ENCODE measurements at places on chromosomes 3 and 15. TPM values are rescaled to one million over a fixed set of nuclear protein-coding genes. Genes with fewer than 3 reads are reported as not detected.

- no peaks in the 10 kb centered on the region for H3K36me3 ChIP-seq
- peak; percentile 97 for DNase-seq
- peaks cover 22% of the 10 kb centered on the region for H3K27me3 ChIP-seq
- H3K4me3 ChIP-seq, result peak overlapping the region; percentile 49
- H3K4me1 ChIP-seq, result no peaks in the 10 kb centered on the region
- H3K27ac ChIP-seq, result peak overlapping the region; percentile 91
Observed at GRCh38 chr3:126389112-126389793, 5.5 kb upstream of the CFAP100 start.

The CDHR4 gene
- total RNA-seq, result not detected

- no peaks in the 10 kb centered on the region for H3K36me3 ChIP-seq
- H3K4me3 ChIP-seq, result peak overlapping the region; percentile 69
- peaks cover 18% of the 10 kb centered on the region for H3K4me1 ChIP-seq
- H3K27ac ChIP-seq, result no peak overlapping the region
- H3K27me3 ChIP-seq, result peaks cover 34% of the 10 kb centered on the region
Observed at GRCh38 chr3:77038468-77038929, 1.4 kb upstream of the ROBO2 start.

GRCh38 chr15:69098771-69099170, 61.7 kb upstream of the GLCE start:
- no peak overlapping the region for H3K27ac ChIP-seq
- H3K4me1 ChIP-seq, result peaks cover 9% of the 10 kb centered on the region
- H3K4me3 ChIP-seq, result no peak overlapping the region
- no peak for DNase-seq

The TLR9 gene
- total RNA-seq, result not detected

The SLC22A13 gene
- total RNA-seq, result 0.66 TPM

The LRTM1 gene
- not detected for total RNA-seq

- H3K4me3 ChIP-seq, result no peak overlapping the region
- H3K36me3 ChIP-seq, result no peaks in the 10 kb centered on the region
- H3K27me3 ChIP-seq, result no peaks in the 10 kb centered on the region
- no peak for DNase-seq
Observed at GRCh38 chr3:60716573-60716972, 534.7 kb downstream of the FHIT start.

DNA sequence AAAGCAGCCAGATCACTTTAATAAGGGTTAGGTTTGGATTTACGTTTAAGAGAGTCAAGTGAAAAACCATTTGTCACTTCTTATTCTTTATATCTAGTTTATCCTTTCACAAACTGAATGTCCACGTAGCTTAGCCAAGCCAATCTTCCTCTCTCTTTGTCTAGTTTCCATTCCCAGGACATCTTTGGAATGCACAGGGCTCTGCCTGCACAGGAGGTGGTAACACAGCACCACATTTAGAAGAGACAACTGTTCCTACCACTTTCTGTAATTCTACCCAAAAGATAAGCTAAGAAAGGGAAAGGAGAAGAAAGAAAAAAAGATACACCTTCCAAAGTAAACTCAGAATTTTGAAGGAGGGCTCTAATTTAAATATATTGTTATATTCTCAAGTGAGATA, 67.9 kb downstream of the IGSF11 start:
- no peaks in the 10 kb centered on the region for H3K36me3 ChIP-seq
- no peaks in the 10 kb centered on the region for H3K27me3 ChIP-seq
- peaks cover 20% of the 10 kb centered on the region for H3K4me1 ChIP-seq
- H3K27ac ChIP-seq, result no peak overlapping the region
- DNase-seq, result no peak

The HMCES gene
- total RNA-seq, result 44.5 TPM

- no peaks in the 10 kb centered on the region for H3K36me3 ChIP-seq
- H3K27ac ChIP-seq, result peak overlapping the region; percentile 46
- no peaks in the 10 kb centered on the region for H3K27me3 ChIP-seq
- H3K4me3 ChIP-seq, result peak overlapping the region; percentile 21
Observed at GRCh38 chr3:14532691-14533456, 7.3 kb downstream of the GRIP2 start.

DNA sequence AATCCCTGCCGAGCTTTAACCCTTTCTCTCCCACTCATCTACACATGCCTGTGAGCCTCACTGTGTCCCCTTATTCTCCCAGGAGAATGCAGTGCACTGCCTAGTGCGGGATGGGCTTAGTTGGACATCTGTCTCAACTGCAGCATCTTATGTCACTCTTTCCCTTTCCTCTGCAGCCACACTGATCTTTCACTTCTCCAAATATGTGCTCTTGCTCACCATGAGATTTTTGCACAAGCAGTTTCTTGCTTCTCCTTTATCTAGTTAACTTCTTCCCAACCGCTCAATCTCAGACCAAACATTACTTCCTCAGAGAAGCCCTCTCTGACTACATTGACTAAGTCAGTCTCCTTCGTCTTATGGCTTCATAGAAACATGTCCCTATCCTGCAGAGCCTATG, 292.3 kb downstream of the KBTBD8 start:
- H3K36me3 ChIP-seq, result no peaks in the 10 kb centered on the region
- no peak overlapping the region for H3K27ac ChIP-seq
- no peaks in the 10 kb centered on the region for H3K4me1 ChIP-seq

GRCh38 chr3:60339304-60339703, 911.9 kb downstream of the FHIT start:
- H3K27me3 ChIP-seq, result no peaks in the 10 kb centered on the region
- no peak overlapping the region for H3K27ac ChIP-seq
- no peaks in the 10 kb centered on the region for H3K36me3 ChIP-seq
- DNase-seq, result no peak
- H3K4me1 ChIP-seq, result no peaks in the 10 kb centered on the region

Measured in GM23338 (cell line).